ENCODE measurements at places on chromosomes 7 and 10.

- DNase-seq: no peak
Measured at GRCh38 chr10:35456153-35456720, 119.9 kb downstream of the CCNY start.

DNA sequence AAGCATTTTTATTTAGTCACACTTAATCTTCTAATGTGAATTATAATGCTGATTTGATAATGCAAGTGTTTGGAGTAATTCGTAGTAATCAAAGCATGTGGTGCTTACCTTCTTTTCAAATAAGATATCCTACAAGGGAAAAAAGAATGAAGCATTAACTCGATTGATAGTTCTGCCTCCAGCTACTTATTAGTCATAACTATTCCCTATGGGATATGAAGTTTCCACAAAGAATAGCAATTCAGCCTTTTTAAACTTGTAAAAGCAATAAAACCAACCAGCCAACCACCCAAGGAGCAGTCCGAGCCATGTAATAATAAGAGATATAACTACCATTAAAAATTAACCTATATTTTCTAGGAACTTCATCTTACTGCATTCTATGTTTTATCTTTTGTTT is 11.6 kb downstream of the COL28A1 start:
- DNase-seq: no peak

DNA sequence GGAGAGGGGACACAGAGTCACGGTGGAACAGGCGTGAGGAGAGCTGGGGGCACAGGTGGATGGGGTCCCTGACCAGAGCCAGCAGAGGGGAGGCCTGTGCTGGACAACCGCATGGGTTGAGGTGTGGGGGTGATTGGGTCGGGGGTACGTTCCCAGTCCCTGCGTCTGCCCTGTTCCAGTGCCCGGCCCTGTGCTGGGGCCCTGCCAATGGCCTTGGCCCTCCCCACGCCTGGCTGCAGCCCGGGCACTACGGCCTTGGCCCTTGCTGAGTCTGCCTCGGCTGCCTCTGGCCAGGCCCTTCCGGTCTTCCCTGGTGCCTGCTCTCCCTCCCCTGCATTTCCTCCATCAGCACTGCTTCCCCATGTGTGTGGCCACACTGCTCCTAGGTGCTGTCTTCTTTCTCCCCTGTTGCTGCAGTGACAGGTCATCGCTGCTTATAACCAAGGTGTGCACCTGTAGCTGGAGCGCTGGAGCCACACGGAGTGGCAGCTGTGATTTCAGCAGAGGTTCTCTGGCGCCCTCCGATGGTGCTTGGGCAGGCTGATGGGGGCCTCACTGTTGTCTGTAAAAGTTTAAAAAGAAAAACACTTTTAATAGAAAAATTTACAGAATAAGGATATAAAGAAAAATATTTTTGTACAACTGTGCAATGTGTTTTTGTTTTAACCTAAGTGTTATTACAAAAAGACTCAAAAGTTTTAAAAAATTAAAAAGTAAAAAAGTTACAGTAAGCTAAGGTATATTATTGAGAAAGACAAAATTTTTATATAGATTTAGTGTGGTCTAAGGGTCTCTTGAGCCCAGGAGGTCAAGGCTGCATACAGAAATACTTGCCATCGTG is 45.2 kb upstream of the BHLHA15 start:
- peak; percentile 40 for DNase-seq

GRCh38 chr7:127911968-127912511 is 119.2 kb downstream of the LRRC4 start:
- DNase-seq: no peak

- DNase-seq: no peak
Measured at GRCh38 chr10:17215782-17216122, 12.3 kb upstream of the VIM start.

- no peak for DNase-seq
Measured at GRCh38 chr10:124158592-124158991, 65.2 kb upstream of the CHST15 start.

- DNase-seq: no peak
Measured at GRCh38 chr7:152862006-152862405, 102.5 kb downstream of the ACTR3B start.

DNA sequence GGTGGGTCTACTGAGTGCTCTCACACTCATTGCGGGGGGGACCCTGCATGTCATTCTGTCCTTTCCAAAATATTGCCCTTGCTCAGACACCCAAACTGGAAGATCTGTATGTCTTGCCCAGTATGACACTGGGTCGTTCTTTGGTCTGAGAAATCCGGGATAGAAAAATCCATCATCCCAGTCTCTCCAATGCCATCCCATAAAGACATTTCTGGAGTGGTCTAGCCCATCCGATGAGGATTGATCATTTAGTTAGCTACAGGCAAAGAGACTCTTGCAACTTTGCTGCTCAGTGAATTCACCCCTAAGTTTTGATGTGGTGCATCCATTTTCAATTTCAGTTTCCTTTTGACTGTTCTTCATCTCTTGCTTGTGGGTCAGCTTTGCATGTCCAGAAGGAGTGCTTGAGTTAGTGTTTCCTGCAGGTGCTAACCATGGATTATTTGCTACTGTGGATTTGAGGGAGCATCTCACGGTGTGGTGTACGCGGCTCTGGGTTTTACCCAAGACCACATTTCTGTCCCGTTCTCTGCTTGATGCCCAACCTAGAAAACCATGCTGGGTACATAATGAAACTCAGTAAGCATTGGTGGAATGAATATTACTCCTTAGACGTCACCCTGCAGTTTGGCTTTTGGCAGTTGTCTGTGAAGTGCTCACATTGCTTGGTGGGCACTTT is 247.0 kb upstream of the MKI67 start:
- no peak for DNase-seq

DNA sequence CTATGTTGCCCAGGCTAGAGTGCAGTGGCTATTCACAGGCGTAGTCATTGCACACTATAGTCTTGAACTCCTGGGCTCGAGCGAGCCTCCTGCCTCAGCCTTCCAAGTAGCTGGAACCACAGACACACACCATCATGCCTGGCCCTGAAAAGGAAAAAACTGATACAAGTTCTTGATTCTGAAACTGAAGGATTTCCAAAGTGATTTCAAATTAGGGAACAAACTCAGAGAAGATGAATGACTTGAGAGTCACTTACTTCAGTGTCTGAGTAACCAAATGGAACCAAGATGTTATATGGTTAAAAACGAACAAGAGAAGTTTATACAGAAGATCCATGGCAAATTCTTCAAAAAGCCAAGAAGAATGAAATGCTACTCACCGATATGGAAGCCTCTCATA is 14.4 kb downstream of the CWF19L1 start:
- no peak for DNase-seq

GRCh38 chr7:80719261-80719660 is 80.8 kb downstream of the CD36 start:
- no peak for DNase-seq
